Aorta (tissue), 5 donors: ENCODE measurements at places on chromosomes 7 and 10.

DNA sequence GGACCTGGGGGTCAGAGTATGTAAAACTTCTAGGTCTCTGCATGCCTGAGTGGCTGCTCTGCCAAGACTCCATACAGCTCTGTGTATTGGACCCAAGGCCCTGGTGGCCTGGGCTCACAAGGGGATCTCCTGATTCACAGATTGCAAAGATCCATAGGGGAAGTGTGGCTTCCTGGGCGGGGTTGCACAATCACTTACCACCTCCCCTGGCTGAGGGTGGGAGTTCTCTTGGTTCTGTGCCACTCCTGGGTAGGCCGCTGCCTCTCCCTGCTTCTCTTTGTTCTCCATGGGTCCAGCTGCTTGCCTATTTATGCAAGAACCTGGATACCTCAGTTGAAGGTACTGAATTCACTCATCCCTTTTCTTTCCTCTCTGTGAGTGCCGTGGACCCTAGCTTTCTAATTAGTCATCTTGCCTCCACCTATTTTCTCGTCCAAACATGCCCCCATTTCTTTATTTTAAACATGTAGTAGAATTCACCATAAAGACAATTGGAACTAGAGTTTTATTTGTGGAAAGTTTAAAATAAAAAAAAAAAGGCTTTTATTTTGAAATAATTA is 18.5 kb upstream of the AGR3 start:
- DNase-seq = no peak

- DNase-seq = no peak
Observed at GRCh38 chr10:23147035-23147434, 45.1 kb upstream of the PTF1A start.

- DNase-seq = no peak
Observed at GRCh38 chr7:107078517-107078966, 34.0 kb downstream of the PRKAR2B start.

DNA sequence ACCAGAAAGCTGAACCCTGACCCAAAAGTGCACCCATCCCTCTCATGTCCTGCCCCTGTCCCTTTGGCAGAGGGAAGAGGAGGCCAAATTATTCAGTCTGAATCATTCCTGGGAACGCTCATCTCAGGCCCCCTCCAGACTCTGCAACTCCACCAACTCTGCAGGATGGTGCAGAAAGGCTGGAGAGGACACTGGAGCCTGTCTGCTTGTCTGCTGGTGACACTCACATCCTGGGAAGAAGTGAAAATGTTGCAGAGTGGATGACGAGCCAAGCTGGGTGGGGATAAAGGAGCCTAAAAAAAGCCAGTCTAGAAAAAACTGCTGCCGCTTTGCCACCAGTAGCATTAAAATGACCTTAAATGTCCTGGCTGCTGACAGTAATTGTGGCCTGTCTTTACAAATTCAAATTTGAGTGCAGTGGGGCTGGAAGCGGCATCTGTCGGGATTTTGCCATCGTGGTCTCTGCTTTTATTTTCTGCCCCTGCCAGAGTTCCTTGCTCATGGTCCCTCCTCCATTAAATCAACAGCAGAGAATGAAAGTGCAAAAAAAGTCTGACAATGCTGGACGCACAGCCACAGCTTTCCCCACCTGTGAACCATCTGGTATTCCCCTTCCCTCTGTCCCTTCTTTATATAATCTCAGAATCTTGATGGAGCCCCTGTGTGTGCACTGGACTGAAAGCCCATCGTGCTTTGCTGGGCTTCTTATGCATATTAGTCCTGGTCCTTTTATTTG is 63.9 kb downstream of the STK17A start:
- DNase-seq = no peak

GRCh38 chr7:105003275-105003674 is 10.7 kb upstream of the KMT2E start:
- peak; percentile 80 for DNase-seq

- peak; percentile 79 for DNase-seq
Observed at GRCh38 chr7:155490697-155491628, 33.0 kb downstream of the EN2 start.

- no peak for DNase-seq
Observed at GRCh38 chr7:101945034-101945758, 127.8 kb downstream of the CUX1 start.

- no peak for DNase-seq
Observed at GRCh38 chr10:113843972-113844485, 9.9 kb downstream of the DCLRE1A start.

DNA sequence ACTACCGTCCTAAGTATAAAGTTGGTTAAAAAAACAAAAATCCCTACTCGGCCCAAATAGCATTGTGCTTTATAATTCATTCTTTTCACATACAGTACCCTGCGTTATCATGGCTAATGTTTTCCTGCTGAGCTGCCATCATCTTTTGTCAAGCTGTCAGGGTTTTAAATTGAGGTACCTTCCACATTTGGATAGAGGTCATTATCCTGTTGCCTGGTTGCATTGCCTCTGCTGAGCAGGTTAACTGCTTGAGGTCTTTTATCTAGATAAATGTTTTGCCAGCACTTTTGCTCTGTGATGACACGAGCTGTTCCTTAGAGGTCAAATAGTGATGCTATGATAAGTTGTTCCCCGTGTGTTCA is 94.4 kb upstream of the FZD1 start:
- no peak for DNase-seq

- no peak for DNase-seq
Observed at GRCh38 chr7:106614751-106615150, 46.2 kb downstream of the CCDC71L start.

GRCh38 chr7:151844071-151844824 is 32.7 kb downstream of the PRKAG2 start:
- DNase-seq = peak; percentile 59

DNA sequence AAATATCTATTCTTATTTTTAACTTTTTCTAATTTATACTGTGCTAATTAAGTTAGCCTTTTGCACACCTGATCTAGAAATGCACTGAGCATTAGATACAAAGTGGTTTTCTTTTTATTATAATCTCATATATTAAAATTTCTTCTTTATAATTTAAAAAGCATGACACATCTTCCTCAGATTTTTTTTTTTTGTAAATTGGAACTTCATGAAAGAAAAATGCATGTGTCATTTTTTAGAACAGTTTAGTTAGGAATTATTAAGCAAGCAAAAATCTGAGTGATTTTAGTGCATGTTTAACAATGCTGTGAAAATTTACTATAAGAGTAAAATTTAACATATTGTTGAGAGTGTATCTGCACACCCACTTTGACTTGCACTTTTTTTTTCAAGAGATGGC is 367.9 kb downstream of the TFEC start:
- DNase-seq = no peak

GRCh38 chr10:32964270-32964669 is 6.2 kb upstream of the ITGB1 start:
- DNase-seq = no peak

GRCh38 chr10:80581469-80581835 is 43.8 kb downstream of the SH2D4B start:
- no peak for DNase-seq

DNA sequence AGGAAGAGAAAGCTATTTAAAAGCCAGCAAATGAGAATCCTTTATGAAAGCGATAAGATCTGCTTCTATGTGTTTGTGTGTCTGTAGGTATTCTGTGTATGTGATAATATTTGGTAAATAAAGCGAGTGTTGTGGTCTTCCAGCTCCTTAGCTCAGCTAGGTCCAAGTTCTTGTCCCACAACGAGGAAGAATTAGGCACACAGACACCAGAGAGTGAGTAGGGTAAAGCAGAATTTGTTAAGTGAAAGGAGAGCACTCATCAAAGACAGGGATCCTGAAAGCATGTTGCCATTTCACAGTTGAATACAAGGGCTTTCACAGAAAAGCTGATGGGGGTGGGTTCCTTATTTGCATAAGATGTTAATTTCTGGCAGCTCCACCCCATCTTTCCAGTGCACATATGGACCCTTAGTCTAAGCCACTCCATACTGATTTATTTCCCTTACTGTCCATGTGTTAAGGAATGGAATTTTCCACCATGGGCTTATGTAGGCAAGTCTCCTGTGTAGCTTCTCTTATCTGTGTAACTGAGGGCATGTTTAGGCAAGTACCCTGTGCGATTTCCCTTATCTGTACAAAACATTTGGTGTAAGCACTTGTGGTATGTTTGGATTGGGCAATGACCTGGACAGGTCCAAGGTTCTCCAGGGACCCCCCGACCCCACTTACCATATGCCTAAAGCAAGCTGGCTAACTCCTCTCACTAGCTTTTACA is 165.9 kb upstream of the VIPR2 start:
- no peak for DNase-seq

DNA sequence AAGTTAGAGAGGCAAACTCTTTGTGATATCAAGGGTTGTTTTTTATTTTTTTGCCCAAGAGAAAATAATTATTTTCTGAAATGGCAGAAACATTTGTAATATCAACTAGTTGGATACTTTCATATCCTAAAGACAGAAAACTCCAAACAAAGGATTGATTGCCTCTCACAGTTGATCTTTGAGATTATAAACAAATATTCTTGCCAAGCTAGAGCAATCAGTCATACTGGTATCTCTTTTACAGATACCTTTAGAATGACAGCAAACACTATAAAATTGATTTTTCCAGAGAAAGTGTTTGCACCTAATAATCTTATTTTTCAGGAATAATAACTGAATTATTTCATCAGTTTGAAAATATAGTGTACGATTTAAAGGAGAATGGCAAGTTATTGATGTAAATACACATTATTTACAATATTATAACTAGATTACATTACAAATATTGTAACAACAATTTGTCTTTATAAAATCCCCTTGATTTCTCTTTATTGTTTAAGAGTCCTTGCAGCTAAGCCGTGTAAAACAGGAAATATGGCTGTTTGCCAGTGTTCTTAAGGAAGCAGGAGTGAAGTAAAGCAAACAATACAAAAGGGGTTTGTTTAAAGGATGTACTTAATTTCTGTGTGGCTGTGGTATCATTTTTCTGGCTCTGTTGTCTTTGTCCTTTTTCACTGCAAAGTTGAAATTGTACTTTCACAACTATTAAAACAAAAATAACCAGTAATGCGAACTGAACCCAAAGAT is 58.4 kb downstream of the MAPK8 start:
- no peak for DNase-seq

DNA sequence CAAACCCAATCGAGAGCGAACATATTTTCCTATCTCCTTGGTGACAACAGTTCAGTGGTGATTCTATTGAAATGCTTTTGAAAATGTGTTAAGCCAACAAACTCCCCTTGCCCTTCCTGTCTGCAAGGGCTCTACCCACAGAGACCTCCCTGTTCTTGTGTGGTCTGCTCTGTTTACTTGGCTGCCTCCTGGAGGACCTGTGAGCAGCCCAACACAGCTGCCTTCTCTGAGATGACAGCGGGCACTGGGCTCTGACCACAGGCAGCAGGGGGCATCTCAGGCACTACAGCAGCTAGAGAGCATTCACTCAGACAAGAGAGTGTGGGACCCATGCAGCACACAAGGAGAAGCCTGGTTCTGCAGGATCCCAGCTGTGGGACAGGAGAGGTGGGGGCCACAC is 416.4 kb downstream of the TCERG1L start:
- DNase-seq = no peak

- DNase-seq = no peak
Observed at GRCh38 chr10:98249134-98249533, 18.9 kb downstream of the LOXL4 start.

DNA sequence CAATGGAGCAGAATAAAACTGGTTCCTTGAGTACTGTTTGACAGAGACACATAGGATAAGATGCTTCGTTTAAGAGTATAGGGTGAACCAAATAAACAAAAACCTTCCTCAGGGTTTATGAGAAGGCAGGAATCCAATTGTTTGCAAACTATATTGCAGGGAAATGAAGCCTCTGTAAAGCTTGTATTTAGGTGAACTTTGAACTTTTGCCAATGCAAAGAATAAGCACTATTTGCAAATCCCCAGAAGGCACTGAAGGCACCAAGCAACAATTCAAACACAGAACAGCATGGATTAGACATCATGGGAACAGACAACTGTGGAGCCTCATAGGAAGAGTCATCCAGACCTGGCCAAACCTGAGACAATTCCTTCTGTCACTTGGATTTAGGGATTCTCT is 47.1 kb upstream of the WASL start:
- no peak for DNase-seq

GRCh38 chr10:102016416-102016815 is 39.6 kb downstream of the ARMH3 start:
- DNase-seq = no peak

GRCh38 chr10:72375585-72375984 is 20.9 kb upstream of the DNAJB12 start:
- DNase-seq = no peak

- peak; percentile 79 for DNase-seq
Observed at GRCh38 chr7:127393368-127394058, 1.0 kb upstream of the ZNF800 start.

DNA sequence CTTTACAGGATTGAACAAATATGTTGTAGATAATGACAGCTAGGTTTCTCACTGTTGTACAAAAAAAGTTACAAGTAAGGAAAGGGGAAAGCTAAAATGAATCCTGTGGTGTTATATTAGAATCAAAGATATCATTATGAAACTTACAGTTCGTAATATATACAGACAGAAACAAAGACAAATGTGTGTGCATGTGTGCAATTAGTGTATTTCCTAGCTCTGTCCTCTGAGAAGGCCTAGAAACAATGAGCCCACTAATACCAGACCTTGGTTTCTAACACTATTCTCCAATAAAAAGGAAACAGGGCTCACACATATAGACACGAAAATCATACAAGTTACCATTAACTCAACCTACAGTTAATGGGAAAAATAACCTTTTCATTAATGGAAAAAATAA is 8.0 kb downstream of the KDM7A start:
- no peak for DNase-seq

- no peak for DNase-seq
Observed at GRCh38 chr7:96200740-96201139, 121.2 kb downstream of the SLC25A13 start.

DNA sequence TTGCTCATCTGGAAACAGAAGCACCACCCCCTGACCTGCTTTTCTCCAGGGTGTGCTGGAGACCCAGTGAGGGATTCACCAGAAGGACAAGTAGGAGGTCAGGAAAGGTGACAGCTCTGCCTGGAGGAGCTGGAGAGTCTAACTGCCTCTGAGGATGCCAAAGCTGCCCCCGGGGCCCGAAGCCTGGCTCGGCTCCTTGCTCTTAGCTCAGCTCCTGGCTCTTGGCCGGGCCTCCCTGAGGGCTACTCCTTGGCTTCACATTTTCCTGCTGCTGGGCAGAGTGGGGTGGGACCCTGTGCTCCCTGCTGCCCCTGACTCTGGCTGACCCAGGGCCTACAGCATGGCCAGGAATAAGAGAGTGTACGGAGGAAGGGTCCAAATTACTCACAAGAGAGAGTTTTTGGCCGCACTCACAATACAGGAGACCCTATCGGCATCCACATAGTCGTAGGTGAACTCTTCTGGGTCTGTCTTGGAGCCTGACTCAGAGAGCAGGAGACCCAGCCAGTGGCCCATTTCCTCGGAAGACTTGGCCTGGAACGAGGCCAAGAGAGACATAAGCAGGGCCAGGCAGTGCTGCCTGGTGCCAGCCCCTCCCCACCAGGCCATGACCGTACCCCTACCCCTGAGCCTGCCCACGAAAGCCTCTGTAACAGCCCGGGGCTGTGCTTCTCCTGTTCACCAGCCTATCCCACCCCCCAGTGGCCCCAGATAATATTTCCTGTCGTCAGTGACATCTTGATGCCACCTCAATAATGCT is 63.1 kb downstream of the VWA2 start:
- DNase-seq = no peak

- DNase-seq = no peak
Observed at GRCh38 chr7:143431109-143431508, 12.1 kb upstream of the TAS2R60 start.

- DNase-seq = no peak
Observed at GRCh38 chr10:119616882-119617570, 20.3 kb upstream of the TIAL1 start.

- DNase-seq = no peak
Observed at GRCh38 chr10:34168439-34168838, 646.7 kb downstream of the PARD3 start.
